ENCODE measurements at places on chromosomes 7 and 10. TPM values are rescaled to one million over a fixed set of nuclear protein-coding genes. Genes with fewer than 3 reads are reported as not detected.

GRCh38 chr10:118042827-118043242, 3.9 kb downstream of the RAB11FIP2 start:
- no peak for DNase-seq

DNA sequence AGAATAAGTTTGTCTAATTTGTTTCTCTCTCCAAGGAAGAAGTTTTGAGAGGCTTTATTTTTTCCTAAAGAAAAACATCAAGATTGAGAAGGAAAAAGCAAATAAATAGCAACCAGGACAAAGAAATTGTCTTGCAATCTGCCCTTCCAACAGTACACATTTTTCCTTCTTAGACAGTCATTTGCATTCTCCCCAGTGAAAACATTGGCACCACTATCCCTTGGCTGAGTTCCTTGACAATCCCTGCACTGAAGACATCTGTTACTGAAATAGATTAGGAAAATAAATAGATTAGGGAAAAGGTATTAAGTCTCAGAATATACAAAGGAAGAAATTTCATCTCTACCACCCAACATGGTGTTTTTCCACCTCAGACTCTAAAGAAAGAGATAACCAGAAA, 12.2 kb upstream of the TMEM243 start:
- DNase-seq: no peak

GRCh38 chr7:3951316-3952055, 650.4 kb downstream of the SDK1 start:
- no peak for DNase-seq

- DNase-seq: no peak
Measured at GRCh38 chr10:14531974-14532373, 201.2 kb upstream of the FRMD4A start.

GRCh38 chr7:42174391-42174912, 62.6 kb downstream of the GLI3 start:
- no peak for DNase-seq

CADPS2 gene
- 20.9 TPM for total RNA-seq

TMEM225B gene
- not detected for total RNA-seq

DNA sequence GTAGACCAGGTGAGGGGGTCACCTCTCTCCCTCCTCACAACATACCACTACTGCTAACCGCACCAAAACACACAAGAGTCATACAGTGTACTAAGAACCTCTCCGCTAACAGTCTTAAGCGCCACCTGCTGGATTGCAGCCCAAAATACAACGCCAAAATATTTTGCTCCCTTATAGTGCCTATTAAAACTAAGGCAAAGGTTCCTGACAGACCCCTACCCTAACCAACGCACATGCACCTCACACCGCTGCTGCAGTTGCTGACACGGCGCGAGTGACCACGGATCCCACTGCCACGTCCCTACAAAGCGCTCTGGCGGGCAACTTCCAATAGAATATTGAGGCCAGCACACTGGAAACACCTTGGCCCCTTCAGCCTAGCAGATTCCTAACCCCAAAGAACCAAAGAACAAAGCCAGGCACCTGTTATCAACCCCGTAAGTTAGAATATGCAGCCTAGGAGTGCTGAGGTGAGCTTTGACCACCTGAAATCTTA, 563.6 kb upstream of the SEMA3D start:
- DNase-seq: no peak

GJD4 gene
- not detected for total RNA-seq

DNA sequence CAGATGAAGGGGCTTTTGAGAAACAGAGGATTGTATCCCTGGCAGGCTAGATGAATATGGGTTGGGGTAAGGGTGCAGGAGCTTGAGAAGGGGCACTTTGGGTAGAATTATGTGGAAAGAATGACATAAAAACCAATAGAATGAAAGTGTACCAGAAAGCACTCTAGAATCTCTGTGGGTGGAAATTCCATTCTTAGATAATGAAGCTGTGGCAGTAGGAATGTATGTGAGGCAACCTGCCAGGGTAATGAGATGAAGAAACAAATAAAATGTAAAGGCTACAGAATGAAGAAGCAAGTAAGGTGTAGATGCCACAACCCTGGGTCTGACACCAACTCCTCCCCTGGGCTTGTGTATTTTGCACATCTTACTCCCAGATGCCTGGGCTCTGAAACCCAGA, 16.8 kb downstream of the NOBOX start:
- DNase-seq: no peak

DNA sequence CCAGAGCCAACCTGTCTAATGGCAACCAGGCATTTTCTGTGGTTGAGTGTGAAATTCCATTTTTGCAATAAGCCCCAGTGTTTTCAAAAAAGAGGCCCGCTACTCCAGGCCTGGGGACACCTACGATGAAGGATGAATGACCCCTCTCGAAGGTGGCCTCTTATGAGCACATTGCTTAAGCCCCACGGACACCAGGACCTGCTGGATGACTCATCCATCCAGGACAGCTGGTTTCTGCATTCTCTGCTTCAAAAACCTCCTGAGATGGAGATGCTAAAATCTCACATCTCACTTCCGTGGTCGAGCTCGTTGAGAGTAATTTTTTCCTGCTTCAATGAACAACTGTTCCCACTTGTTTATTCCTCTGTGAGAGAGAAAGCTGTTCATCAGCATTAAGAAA, 150.2 kb upstream of the FZD8 start:
- no peak for DNase-seq

DNA sequence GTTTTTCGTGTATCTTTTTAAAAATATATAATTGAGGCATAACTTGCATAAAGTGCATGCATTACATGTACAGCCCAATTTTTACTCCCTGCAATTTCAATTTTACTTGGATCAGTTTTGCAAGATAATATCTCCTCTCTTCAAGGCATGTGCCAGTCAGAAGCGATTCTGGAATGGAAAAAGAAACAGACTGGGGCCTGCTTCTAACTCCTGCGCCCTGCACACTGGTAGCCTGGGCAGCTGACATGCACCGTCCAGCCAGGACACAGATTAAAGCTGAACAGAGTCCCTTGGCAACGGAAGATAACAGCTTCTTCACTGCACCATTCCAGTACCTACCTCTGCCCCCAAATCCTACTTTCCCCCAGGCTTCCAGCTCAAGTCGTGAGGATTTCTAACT, 182.1 kb downstream of the FAM107B start:
- no peak for DNase-seq

DNA sequence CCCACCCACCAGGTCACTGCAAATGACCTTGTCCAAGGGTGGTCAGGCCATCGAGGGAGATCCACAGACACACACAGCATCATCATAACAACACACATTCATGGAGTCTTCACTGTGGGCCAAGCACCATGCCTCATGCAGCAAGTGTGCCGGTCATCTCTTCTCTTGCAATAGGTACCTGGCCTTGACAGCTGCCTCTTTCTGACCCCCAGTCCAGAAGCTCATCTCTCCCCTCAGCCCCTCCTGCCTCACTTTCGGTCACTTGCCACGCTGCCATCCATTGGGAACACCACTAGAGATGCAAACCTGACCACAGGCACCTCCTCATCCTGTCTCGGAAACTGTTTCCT, 75.9 kb downstream of the OAT start:
- DNase-seq: no peak

METTL27 gene
- 0.78 TPM for total RNA-seq

DEPP1 gene
- total RNA-seq: 3.1 TPM

- DNase-seq: no peak
Measured at GRCh38 chr10:110918269-110918642, 724 bp downstream of the BBIP1 start.

GRCh38 chr10:3757250-3757637, 27.8 kb downstream of the KLF6 start:
- no peak for DNase-seq

DNA sequence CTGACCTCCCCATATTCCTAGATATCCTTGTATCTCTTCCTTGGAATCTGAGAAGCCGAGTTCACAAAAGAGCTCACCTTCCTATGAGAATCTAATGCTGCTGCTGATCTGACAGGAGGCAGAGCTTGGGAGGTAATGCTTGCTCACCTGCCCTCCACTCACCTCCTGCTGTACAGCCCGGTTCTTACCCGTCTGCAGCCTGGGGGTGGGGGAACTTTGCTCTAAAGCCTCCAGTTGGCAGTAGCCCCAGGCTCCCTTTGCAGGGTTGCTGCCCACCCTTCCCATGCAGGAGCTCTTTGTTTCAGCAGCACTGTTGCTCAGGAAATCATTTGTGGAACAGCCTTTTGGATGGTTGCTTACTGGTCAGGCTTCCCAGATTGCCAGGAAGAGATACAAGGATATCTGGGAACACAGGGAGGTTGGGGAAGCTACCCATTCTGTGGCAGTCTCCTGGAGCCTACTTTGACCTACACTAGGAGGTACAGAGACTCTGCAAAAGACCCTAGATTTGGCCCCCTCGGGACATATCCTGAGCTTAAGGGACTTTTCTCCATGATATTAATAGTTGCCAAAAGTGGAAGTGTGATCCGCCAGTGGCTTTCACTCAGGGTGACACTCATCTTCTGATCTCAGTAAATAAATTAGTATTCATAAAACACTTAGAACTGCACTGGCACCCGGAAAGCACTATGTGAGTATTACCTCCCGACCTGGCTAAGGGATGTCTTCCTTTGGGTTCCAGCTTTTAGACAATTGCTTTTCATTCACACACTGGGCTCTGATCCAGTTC, 363.7 kb upstream of the PODXL start:
- no peak for DNase-seq

GRCh38 chr7:95700917-95701316, 71.4 kb upstream of the DYNC1I1 start:
- no peak for DNase-seq

All from occipital lobe (tissue), 3 donors.